ENCODE measurements at places on chromosomes 1 and 21.

DNA sequence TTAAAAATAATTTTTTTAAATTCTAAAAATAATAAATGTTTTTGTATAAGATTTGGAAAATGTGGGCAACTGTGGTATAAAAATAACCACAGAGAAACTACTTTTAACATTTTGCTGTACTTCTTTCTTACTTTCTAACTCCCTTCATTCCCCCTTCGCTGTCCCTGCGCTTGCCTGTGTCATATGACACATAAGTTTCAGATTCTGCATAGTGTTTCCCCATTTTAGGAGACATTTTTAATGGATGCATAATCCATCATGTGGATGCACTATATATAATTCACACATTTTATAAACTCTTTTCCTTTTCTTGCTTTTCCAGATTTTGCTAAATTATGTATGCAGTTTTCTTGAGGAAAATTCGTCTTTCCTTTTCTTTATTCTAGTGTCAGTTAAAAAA, 16.3 kb downstream of the ATG4C start:
- DNase-seq, result no peak

DNA sequence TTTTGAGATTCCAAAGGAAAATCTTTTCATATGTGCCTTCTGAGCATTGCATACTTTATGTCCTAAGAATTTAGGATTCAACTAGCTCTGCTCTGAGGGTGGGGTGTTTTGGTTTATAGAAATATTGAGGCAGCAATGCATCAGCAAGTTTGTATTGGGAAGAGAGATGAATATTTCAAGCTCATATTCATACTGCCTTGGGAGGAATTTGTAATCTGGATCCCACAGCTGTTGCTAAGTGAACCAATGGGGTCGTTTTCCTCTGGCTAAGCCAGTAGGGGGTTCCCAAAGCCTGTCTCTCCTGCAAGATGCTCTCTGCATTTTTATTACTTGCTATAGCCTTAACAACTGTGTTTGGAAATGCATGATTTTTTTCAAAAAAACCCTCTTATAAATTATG, 130.6 kb downstream of the SNX7 start:
- DNase-seq, result no peak

DNA sequence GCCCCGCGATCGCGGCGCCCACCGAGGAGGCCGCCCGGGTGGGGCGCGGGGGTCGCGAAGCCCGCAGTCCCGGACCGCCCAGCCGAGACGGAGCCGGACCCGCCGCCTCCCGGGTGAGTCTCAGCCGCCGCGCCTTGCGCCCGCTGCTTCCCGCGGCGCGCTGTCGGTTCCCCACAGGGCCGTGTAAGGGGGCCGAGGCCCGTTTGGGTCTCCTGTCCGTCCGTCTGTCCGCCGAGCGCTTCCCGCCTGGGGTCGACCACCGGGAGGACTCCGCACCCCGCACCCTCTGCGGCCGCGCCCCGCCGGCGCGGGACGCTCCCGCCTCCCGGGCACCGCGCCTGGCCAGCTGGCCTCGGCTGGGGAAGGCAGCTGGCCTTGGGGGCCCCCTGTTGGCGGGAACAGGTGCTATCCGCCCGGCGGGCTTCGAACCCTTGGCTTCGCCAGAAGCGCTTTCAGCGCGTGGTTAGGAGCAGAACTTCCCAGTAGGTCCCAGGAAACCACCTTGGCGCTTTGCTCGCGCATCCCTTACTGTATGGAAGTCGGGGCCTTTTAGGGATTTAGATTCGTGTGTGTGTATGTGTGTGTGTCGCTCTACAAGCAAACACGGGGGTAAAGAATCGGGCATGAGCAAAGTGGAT, 414 bp downstream of the TMEM51 start:
- no peak for DNase-seq

- DNase-seq, result no peak
These were observed 13.8 kb downstream of the ENSA start for GRCh38 chr1:150615346-150616201.

DNA sequence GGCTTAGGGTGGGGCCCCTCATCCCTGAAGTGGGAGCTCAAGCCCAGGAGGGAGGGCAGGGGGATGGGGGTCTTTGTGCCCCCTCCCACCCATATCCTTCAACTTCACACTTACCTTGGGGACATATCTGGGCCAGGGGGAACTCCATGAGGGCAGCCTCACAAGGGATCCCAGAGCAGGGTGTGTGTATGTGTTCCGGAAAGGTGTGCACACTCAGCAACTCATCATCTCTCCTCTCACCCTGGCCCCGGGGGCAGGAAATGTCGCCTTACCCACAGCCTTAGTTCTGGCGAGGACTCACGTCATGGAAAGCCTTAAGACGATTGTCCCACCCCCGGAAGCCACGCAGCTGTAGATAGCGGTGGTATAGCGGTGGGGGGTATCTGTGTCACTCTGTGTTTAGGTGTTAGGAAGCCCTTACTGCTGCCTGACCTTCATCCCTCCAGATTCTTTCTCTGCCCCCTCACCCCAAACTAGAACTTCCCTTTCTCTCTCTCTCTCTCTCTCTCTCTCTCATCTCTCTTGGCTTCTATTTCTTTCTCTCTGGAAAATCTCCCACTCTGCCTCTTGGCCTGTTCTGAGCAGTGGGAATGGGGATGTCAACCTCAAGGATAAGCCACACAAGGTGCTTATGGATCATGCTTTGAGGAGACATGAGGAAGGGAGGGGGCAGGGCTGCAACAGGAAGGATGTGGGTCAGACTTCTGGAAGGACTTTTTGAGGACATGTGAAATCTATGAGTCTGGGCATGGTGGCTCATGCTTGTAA, at the start of gene SH2D2A:
Gene SH2D2A, minus strand, starts transcription at position 288 of the 768 bp plus-strand sequence. Its CDS starts 140 bp downstream, at position 148.
- peak; percentile 93 for DNase-seq

GRCh38 chr1:21266119-21266774, 24.0 kb downstream of the ECE1 start:
- DNase-seq, result no peak

DNA sequence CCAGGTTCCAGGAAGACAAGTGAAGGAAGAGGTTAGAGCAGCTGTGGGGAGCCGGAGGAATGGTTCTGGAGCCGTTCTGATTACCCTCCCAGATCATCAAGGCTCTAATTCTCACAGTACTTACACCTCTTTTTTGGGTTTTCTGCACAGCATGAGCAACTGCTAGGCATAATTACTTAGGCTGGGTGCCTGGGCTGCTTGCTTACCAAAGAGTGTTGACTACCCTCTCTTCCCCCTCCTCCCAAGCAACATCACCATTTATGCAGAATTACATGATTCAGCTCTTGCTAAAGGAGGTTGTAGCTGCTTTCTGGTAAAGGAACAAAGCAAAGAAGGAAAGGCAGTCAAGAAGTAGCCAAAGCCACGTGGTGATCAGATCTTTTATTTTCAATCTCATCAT, 397.2 kb downstream of the KCNH1 start:
- no peak for DNase-seq

- peak; percentile 42 for DNase-seq
These were observed 30.9 kb downstream of the PDE9A start for GRCh38 chr21:42684109-42684916.

- no peak for DNase-seq
These were observed 3.5 kb downstream of the ITPKB start for GRCh38 chr1:226735576-226735975.

GRCh38 chr1:56797065-56797685, 22.0 kb downstream of the FYB2 start:
- DNase-seq, result no peak

- DNase-seq, result no peak
These were observed 97.9 kb upstream of the EDN2 start for GRCh38 chr1:41582351-41582750.

- DNase-seq, result no peak
These were observed 30.6 kb downstream of the FAF1 start for GRCh38 chr1:50929376-50929958.

- no peak for DNase-seq
These were observed 710 bp downstream of the GLRX2 start for GRCh38 chr1:193104502-193104906.

- DNase-seq, result no peak
These were observed 36.7 kb upstream of the LHX4 start for GRCh38 chr1:180193141-180194047.

DNA sequence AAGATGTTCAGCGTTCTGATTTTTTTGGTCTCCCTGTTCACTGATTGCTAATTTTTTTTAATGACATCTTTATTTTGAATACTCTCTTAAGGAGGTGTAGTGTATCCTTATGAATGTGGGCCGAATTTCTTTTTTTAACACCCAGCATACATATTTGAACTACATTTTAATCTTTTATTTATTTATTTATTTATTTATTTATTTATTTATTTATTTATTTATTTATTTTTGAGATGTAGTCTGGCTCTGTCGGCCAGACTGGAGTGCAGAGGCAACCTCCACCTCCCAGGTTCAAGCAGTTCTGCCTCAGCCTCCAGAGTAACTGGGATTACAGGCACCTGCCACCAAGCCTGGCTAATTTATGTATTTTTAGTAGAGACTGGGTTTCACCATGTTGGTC, 15.1 kb downstream of the ZBTB8A start:
- DNase-seq, result no peak

- DNase-seq, result no peak
These were observed 74.6 kb downstream of the NENF start for GRCh38 chr1:212507369-212507768.

DNA sequence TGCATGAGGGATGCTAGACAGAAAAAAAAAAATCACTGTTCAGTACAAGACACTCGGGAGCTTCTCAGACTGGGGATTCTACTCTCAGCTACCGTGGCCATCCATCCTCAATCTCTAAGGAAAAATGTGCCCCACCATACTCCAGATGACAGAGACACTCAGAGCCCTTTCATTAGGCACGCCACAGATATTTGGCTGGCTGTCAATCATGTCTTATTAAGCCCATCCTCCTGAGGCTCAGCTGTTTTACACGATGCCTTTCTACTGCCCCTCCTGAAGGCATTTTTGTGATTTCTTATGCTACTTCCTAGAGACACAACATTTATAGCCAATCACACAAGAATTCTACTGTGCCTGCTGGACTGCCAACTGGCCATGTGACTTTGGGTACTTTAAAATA, 92.9 kb downstream of the KIF14 start:
- no peak for DNase-seq

DNA sequence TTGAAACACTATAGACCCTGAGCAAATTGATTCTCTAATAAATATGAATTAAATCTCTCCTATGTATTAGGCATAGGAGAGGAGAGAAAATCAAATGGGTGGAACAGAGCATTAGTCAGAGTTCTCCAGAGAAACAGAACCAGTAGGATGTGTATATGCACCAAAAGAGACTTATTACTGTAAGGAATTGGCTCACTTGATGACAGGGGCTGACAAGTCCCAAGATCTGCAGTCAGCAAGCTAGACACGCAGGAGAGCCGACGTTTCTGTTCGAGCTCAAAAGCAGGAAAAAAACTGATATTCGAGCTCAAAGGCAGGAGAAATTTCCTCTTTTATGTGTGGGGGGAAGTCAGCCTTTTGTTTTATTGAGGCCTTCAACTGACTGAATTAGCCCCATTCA, 259.2 kb upstream of the KAZN start:
- DNase-seq, result no peak

DNA sequence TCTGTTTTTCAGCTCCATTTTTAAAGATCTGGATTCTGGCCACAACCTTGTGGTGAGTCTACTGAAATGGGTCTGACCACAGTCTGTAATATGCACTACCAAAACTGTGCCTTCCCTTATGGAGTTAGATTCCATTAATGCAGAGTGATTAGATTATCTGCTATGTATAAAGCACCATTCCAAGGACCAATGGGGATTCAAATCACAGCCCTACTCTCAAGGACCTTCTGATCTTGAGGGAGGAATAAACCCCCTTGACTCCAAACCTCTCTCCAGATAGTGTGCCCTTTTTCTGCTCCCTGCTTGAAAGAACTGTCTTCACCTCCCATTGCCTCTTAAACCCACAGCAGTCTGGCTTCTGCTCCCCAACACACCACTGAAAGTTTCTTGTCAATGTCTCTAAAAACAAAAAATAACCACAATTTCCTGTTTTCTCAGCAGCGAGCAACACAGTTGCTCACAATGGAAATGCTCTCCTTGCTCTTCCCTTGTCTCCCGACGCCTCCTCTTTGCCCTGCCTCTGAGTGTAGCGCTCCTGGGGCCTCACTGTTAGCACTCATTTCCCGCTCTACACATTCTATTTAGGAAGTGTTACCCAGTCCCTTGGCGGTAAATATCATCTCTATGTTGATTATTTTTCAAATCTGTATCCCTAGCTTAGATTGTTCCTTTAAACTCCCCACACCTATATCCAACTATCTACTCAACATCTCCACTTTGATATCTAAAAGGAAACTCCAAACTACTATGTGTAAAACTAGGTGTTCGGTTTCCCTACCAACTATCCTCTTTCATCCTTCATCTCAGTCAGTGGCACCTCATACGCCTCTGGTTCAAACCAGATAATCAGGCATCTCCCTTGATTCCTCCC, 13.6 kb downstream of the PCNX2 start:
- peak; percentile 11 for DNase-seq

DNA sequence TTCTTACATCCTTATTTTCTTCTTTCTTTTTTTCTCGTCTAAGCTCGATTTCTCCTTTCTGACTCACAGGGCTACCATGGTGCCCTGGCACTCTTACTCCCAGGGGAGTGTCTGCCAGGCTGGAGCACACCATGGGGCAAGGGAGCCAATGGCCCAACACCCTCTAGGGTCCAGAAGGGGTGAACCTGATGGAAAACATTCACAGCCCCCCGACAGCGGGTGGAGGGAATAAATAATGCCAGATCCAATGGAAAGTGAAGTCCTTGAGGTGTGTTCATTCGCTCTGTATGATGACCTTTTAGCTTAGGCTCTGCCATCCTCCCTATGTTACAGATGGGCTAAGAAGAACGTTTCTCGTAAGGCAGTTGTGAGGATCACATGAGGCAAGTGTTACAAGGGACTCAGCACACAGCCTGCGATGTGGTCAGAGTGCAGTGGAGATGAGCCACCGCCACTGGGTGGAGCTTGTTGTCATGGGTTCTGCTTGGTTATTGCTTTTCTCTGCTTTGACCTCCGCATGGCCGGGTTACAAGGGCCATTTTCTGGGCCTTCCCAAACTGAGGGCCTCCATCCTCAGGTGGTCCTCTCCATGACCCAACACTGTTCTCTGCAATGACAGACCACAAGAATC, 3.5 kb upstream of the FCMR start:
- peak; percentile 68 for DNase-seq

DNA sequence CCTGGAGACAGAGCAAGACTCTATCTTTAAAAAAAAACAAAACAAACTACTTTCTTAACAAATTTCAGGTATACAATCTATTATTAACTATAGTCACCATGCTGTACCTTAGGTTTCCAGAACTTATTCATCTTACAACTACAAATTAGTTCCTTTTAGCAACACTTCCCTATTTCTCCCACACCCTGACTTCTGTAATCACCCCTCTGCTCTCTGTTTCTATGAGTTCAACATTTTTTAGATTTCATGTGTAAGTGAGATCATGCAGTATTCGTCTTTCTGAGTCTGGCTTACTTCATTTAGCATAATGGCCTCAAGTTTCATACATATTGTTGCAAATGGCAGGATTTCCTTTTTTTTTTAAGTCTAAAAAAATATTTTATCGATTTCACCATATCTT, 77.9 kb upstream of the LPGAT1 start:
- no peak for DNase-seq

DNA sequence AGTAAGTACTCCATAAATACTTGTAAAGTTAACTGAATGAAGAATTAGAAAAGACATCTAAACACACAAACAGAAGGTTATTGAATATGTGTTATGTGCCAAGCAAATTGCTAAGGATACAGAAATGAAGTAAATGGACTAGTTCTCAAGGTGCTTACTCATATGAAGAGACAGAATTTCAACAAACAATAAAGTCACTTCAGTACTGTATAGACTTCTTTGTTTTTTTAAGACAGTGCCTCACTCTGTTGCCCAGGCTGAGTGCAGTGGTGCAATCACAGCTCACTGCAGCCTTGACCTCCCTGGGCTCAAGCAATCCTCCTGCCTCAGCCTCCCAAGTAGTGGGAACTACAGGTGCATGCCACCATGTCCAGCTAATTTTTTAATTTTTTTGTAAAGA, 57.3 kb downstream of the SERBP1 start:
- no peak for DNase-seq

GRCh38 chr1:235873045-235873444, 6.3 kb upstream of the LYST start:
- DNase-seq, result no peak

Data from activated gamma-delta T cell treated with Interleukin-2 at 50 U/mL for 16 hours (primary cell).